NCI-H1930 (cell line): ENCODE measurements at places on chromosomes 6 and 20.

- DNase-seq: peak; percentile 75
These were observed 189.4 kb downstream of the ZFP64 start for GRCh38 chr20:52001999-52002666.

DNA sequence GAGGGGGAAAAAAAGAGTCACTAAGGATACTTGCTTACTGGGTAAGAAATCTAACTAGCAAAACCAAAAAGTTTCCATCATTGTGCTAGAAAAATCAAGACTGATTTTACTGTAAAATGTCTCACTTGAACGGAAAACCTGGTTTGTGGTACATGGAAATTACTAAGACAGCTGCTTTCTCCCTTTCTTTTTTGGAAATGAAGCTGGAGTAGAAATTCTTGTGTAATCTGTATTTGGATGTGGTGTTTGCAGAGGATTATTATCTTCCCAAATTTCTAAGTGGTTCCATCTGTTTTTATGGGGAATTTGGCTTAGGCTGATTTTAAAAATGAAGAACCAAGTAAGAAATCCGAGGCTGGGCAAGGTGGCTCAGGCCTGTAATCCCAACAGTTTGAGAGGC, 20.4 kb downstream of the EPB41L2 start:
- no peak for DNase-seq

DNA sequence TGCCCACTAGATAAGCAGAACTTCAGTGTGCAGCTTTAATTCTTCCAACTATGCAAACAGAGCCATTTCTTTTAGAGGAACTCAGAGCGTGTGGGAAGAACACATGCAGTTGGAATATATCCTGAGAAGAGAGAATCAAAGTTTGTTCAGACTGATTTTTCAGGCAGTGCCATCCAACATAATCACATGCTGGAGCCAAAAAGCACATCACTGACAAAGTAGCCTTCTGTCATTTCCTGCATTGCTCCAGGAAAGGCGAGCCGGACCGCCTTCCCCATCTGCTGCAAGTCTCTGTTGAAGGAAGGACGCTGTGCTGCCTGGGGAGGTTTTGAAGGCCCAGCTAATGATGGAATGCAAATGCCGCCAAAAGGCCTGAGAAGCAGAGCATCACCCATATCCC, 98.4 kb downstream of the DOK5 start:
- DNase-seq: no peak

DNA sequence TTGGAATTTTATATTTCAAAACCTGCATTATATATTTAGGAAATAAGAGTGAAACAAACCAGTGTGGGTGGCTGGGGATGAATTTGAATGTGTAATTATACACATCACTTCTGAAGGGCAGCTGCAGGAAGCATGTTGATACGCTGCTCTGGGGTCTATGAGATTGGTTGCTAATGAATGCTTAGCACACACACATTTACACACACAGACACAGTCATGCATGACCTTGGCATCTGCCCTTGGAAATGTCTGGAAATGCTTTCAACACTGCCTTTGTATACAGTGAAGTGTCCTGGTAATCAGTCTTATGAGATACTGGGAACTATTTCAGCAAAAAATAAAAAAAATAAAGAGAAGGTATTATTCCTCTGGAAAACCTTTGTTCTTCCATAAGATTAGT, 83.4 kb downstream of the ELOVL4 start:
- no peak for DNase-seq

DNA sequence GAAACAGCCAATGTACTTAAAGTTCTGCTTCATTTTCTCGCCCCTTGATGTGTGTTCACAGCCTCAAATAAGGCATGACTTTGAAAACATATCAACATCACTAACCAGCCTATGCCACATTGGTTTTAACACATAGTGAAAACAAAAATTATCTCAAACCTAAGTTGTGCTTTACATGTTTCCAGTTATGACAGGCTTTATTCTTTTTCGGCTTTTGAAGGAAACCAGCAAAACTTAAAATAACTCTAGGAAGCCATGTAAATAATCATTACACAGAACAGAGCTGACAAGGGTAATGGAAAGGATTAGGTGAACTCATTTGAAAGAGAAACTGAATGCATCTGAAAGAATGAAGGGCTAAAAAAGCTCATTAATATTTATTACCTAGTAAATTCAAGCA, 42.1 kb downstream of the BMP5 start:
- no peak for DNase-seq

DNA sequence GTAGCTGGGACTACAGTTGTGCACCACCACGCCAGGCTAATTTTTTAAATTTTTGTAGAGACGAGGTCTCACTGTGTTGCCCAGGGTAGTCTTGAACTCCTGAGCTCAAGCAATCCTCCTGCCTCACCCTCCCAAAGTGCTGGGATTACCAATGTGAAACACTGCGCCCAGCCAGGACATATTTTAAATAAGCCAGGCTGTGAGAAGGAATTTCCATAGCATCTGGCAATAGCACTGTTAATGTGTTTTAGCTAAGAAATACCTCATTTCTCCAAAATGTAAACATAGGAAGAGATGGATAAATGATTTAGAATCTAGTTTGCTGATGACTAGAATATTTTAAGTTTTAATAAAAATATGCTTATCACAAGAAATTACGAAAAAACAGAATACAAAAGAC, 27.0 kb upstream of the SLA2 start:
- no peak for DNase-seq

DNA sequence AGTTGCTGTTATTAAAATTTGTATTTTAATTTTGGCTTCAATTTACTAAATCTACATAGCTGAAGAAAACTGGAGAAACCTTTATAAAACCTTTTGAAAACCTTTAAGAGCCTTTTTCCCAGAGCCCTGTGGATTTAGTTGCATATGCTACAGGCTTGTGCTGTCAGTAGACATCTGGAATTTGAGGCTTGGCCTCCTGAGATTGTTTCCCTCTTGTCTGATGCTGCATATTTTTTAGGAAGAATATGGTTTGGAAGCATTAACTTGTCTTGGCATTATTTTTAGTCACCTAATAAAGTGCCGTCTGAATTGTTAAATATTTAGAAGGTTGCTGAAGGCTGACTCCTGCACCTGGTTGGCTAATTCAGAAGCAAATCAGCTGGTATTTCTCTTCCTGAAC, 369.4 kb downstream of the UTRN start:
- no peak for DNase-seq

- no peak for DNase-seq
These were observed 9.3 kb downstream of the SLC9A8 start for GRCh38 chr20:49821870-49822331.

GRCh38 chr6:91155129-91155785, 568.4 kb upstream of the MAP3K7 start:
- no peak for DNase-seq

- no peak for DNase-seq
These were observed 5.3 kb downstream of the SCAF8 start for GRCh38 chr6:154738551-154738961.

- DNase-seq: no peak
These were observed 84.5 kb downstream of the IYD start for GRCh38 chr6:150453357-150453756.

GRCh38 chr20:31430568-31431115, 9.8 kb upstream of the DEFB123 start:
- no peak for DNase-seq

DNA sequence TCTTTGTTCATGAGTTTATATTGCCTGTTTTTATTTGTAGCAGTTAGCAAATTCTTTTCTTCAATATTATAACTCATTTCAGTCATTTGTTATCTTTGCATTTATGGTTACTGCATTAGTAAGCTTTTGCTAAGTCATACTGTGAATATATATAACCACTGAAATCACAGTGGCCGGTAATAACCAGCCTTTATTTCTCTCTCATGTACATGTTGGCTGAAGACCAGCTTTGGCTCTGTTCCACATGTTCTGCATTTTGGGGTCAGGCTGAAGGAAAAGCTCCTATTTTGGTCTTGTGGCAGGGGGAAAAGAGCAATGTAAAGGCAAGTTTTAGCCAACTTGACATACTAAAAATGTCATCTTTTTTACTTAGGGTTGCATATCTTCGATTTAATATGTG, 276.3 kb downstream of the BCKDHB start:
- DNase-seq: no peak

DNA sequence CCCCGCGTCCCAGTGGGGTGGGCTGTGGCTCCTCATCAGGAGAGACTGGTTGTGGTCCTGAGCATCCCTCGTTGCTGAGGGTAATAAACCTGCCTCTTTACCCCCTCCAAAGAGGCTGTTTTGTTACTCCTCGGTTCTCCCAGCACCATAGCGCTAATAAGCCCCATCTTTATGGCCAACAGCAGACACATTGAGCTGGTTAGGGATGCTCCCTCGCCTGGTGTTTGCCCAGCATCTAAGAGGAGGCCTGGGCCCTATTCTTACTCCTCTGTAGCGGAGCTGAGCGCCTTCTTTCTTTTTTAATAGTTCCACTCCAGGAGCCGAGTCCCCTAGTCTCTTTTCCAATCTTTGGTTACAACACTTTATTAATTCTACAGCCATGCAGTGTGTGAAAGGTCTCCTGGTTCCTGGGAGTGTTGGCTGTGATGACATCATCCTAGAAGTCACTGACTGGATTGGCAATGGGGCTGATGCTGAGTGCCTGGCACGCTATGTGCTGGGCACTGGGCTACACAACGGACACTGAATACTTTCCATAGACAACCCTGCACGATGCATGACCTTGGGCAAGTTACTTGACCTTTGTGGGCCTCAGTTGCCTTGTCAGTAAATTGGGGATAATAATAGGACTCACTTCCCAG, 50.6 kb upstream of the CCDC167 start:
- no peak for DNase-seq

GRCh38 chr20:37244572-37244957, 17.0 kb downstream of the GHRH start:
- no peak for DNase-seq

GRCh38 chr6:108914235-108915022, 66.2 kb downstream of the ARMC2 start:
- DNase-seq: peak; percentile 40

- no peak for DNase-seq
These were observed 218.5 kb downstream of the LY86 start for GRCh38 chr6:6806844-6807518.

- no peak for DNase-seq
These were observed 200.3 kb downstream of the RNGTT start for GRCh38 chr6:88763160-88763559.

DNA sequence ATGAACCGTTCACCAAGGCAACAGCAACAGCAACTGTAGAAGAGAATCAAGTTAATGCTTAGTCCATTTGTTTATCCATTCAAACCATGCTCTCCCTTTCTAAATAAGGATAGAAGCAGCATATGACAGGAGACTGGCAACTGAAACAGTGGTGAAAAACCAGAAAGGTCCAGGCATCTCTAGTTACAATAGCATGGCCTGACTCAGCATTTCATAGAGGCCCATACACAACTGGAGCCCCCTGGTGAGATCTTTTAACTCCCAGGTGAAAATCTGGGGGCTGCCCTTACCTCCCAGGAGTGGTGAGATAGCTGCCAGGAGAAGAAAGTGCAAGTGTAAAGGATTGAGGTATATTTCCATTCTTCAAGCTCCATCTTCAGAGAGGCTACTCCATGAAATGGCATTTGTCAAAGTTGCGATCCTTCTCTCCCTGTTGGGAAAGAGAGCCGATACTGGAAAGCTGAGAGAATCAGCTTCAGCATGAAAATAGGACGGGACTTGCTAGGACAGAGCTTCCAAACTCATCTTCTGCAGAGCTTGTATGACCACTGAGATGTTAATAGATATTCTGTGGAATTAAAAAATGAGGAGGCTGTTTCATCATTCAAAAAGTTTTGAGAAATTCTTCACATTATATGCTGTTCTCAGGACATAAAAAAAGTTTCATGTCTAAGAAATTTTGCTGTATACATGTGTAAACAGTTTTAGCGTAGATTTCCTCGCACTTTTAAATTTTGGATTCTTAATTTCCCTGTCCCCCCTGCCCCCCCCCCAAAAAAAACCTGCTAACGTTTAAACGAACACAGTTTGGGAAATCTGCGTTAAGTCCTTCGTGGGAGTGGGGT, 10.9 kb upstream of the SLC2A12 start:
- no peak for DNase-seq

GRCh38 chr6:80503660-80504059, 397.2 kb downstream of the BCKDHB start:
- DNase-seq: no peak

DNA sequence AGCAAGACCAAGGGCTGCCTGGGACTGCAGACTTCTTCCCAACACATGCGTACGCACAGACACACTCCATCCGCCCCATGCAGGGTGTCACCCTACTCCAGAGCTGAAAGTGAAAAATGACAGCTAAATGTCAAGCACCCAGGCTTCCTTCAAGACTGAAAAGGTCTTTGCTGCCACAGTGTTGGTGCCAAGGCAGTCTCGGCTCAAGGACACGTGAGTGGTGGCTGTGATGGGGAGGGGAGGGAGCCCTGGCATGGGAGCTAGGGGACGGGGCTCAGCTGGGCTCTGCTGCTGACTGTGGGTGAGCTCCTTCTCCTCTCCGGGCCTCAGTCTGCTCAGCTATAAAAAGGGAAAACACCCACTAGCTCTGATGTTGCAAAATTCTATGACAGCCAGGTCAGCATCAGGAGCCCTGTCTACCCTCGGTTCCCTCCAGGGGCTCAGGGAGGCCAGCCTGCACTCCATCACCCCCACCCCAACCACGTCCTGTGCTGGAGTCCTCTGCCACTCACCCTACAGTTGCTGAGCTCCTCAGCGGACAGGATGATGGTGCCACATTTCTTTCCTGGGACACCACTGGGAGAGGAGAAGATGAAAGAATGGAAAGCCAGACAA, 47.6 kb downstream of the CPNE5 start:
- DNase-seq: no peak

GRCh38 chr6:21885111-21885510, 291.6 kb downstream of the SOX4 start:
- no peak for DNase-seq

- no peak for DNase-seq
These were observed 18.5 kb downstream of the POM121L2 start for GRCh38 chr6:27293436-27294098.

DNA sequence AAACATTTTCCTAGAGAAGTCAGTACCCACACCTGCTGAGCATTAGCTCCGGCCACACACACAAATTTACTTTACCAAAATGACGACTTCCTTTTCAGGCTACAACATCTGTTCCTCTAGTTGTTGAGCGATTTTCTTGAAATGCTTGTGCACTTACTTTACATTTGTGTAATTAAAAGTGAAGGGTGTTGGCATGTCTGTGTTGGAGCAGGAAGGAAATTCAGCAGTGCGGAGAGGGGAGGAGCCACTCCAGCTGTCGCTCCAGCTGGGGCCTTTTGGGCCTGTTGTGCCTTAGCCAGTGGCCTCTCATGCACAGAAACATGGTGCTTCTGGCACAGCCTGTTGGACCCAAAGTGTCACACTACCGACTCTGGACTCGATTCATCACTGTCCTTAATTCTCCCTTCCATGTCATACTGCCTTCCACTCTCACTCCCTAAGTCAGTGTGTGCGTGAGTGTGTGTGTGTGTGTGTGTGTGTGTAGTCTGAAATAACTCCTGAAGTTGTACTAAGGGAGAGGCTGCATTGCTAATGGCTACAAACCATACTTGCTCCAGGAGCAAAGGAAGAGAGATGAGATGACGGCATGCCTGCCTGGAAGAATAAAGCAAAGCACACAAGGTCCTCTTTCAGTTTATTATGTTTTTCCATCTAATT, 191.8 kb upstream of the ARG1 start:
- DNase-seq: no peak
